ENCODE measurements at places on chromosomes 5 and 9. TPM values are rescaled to one million over a fixed set of nuclear protein-coding genes. Genes with fewer than 3 reads are reported as not detected.

DNA sequence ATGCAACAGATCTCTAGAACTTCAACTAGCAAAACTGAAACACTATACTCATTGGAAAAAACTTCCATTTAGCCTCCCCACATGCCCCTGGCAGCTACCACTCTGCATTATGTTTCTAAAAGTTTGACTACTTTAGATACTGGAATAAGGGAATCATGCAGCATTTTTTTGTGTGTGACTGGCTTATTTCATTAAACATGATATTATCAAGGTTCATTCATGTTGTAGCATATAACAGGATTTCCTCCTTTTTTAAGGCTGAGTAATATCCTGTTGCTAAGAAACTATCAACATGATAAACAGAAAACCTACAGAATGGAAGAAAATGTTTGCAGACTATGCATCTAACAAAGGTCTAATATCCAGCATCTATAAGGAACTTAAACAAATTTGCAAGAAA lies 597.9 kb downstream of the DMRTA1 start:
- no peak for DNase-seq
- no peaks in the 10 kb centered on the region for H3K27me3 ChIP-seq
- no peak overlapping the region for H3K27ac ChIP-seq

DNA sequence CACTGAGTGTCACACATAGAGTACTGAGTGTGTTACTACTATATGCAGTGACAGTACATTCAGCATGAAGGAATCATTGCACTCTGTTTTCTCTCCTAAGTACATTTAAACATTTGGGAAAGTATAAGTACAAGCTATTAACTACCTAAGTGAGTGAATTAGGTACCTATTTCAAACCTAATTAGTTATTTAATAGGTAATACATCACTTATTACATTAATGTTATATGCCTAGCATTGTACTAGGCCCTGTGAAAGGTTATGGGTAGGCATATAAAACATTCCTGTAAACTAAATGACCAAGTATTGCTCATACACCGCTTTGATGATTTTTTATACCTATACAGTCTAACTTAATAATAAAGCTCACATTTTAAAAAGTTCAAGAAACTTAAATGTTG lies 25.7 kb upstream of the PPP3R2 start:
- H3K27ac ChIP-seq = no peak overlapping the region
- no peak for DNase-seq
- no peaks in the 10 kb centered on the region for H3K27me3 ChIP-seq

DNA sequence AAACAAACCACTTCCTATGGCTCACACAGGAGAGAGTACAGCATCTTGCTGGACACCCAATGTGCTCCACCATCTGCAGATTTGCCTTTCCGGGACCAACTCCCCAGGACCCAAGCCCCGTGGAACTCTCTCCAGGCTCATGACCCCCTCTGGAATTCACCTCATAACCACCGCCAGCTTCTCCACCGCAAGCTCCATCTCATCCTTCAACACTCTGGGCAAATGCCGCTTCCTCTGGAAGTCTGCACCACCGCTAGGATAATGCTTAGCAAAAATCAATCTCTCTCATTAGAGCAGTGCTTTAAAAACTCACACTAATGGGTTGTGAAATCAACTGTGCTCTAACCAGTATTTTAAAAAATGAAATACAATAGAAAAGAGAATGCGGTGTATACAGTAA lies 150.0 kb downstream of the COL23A1 start:
- H3K4me3 ChIP-seq = no peak overlapping the region
- H3K4me1 ChIP-seq = peaks cover 7% of the 10 kb centered on the region
- no peak for DNase-seq

DNA sequence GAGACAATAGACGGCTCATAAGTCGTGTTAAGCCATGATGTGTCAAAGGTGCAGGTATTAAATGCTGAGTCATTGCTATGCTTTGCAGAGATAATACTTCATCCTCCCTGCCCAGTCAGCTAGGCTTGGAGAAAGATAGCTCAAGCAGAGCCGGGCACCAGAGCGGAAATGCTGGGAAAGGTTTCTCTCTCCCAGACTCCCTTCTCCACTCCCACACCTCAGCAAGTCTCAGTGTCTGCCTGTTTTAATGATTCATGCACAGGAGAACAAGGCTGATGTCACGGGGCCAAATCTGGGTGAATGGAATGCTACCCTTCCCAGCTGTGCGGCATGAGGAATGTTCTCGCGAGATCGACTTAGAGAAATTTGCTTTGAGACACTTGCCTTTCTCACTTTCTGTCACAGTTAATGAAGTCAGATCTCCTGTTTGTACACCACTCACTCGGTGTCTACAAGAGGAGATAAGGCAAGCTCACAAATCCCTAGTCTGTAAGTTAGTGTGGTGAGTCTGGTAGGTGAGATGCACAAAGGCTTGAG lies 204.4 kb downstream of the EFNA5 start:
- H3K27me3 ChIP-seq = no peaks in the 10 kb centered on the region
- peaks cover 19% of the 10 kb centered on the region for H3K4me1 ChIP-seq
- no peak for DNase-seq
- no peaks in the 10 kb centered on the region for H3K36me3 ChIP-seq

DNA sequence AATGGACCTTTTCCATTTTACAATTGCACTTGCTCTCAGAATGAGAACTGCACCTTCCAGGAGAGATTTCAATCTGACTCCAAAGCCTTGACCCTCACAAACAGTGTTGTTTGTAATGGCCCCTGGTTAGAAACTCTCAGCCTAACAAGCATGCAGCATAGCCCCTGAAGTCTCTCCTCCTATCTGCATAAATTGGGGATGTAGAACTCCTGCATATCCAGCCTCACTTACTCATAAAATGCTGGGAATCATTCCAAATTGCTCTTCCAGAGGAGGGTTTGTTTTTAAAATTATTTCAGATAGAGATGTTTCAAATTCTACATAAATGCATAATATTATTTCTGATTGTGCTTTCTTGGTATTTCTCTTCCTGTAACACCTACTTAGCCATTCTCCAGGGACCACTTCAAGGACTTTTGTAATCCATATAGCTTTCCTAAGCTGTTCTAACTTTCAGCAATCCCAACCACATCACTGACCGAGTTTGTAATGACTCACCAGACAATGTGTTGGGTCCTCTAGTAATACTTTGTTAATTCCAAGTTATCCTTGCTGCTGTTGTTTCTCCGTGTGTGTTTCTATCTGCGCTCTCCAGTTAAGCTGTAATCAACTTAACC lies 143.8 kb upstream of the CCDC152 start:
- H3K4me3 ChIP-seq = no peak overlapping the region
- no peak for DNase-seq
- peaks cover 15% of the 10 kb centered on the region for H3K27me3 ChIP-seq

- H3K27ac ChIP-seq = no peak overlapping the region
- H3K36me3 ChIP-seq = peaks cover 9% of the 10 kb centered on the region
- no peak overlapping the region for H3K4me3 ChIP-seq
- H3K27me3 ChIP-seq = no peaks in the 10 kb centered on the region
- no peak for DNase-seq
- H3K4me1 ChIP-seq = peaks cover 24% of the 10 kb centered on the region
Measured at GRCh38 chr9:98789483-98790133, 6.7 kb downstream of the ANKS6 start.

GRCh38 chr5:102450313-102450990 lies 48.3 kb downstream of the SLCO6A1 start:
- no peaks in the 10 kb centered on the region for H3K4me1 ChIP-seq
- H3K36me3 ChIP-seq = no peaks in the 10 kb centered on the region
- no peak overlapping the region for H3K27ac ChIP-seq
- H3K27me3 ChIP-seq = no peaks in the 10 kb centered on the region

GRCh38 chr9:115058684-115059315 lies 59.2 kb downstream of the TNC start:
- no peak overlapping the region for H3K27ac ChIP-seq
- H3K36me3 ChIP-seq = no peaks in the 10 kb centered on the region
- H3K4me3 ChIP-seq = no peak overlapping the region

GRCh38 chr9:135757356-135757755 lies 55.4 kb downstream of the KCNT1 start:
- H3K27me3 ChIP-seq = peaks cover 3% of the 10 kb centered on the region
- no peaks in the 10 kb centered on the region for H3K36me3 ChIP-seq
- no peak overlapping the region for H3K4me3 ChIP-seq
- DNase-seq = no peak
- H3K4me1 ChIP-seq = no peaks in the 10 kb centered on the region

DNA sequence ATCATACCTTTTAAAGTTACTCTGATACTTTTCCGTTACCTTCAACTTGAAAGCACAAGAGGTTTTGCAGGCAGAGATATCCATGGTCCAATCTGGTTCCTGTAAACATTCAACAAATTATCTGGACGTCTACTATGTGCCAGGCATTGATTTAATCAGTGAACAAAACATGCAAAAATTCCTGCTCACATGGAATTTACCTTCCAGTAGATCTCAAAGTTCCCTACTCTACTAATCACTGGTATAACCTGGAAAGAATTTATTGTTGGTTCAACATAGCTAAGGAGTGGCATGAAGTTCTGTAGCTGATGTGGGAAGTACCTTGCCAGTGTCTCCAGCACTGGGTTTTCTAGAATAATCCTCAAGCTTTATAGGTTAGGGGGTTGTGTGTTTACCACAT lies 9.8 kb downstream of the OCLN start:
- no peak overlapping the region for H3K4me3 ChIP-seq
- DNase-seq = no peak
- H3K4me1 ChIP-seq = no peaks in the 10 kb centered on the region
- H3K27ac ChIP-seq = no peak overlapping the region

GRCh38 chr9:13020146-13021040 lies 245.6 kb downstream of the LURAP1L start:
- H3K27me3 ChIP-seq = no peaks in the 10 kb centered on the region
- no peaks in the 10 kb centered on the region for H3K36me3 ChIP-seq
- H3K4me1 ChIP-seq = no peaks in the 10 kb centered on the region
- DNase-seq = no peak
- no peak overlapping the region for H3K4me3 ChIP-seq

DNA sequence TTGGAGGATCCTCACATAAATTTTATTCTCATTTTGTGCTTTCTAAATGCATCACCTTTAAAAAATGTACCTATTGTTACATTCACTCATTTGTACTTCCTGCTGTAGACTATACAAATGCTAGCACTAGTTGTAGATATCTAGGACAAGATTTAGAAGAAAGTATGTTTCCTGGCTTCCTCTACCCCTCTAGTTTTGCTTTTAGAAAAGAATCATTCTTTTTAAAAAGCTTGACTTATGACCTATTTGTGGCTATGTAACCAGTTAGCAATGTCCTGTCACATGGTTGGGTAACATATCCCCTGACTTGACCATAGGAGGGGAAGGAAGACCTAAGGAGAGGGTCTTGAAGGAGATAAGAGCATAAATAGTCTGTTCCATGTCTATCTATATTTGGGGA lies 13.3 kb downstream of the CAMK4 start:
- H3K4me3 ChIP-seq = peak overlapping the region; percentile 78
- peaks cover 94% of the 10 kb centered on the region for H3K4me1 ChIP-seq
- peak overlapping the region; percentile 95 for H3K27ac ChIP-seq
- no peaks in the 10 kb centered on the region for H3K36me3 ChIP-seq

PCDHGA4 gene
- 0.34 TPM for total RNA-seq

C9orf153 gene
- total RNA-seq = 1.1 TPM

SYK gene
- 7.5 TPM for total RNA-seq

GRCh38 chr5:873328-873727 lies 19.3 kb downstream of the BRD9 start:
- peaks cover 95% of the 10 kb centered on the region for H3K36me3 ChIP-seq
- H3K4me3 ChIP-seq = peak overlapping the region; percentile 38
- no peaks in the 10 kb centered on the region for H3K4me1 ChIP-seq
- no peaks in the 10 kb centered on the region for H3K27me3 ChIP-seq
- no peak for DNase-seq

GRCh38 chr5:112979723-112980122 lies 3.1 kb downstream of the DCP2 start:
- peaks cover 5% of the 10 kb centered on the region for H3K36me3 ChIP-seq
- peaks cover 80% of the 10 kb centered on the region for H3K4me1 ChIP-seq
- peak overlapping the region; percentile 97 for H3K4me3 ChIP-seq
- peak overlapping the region; percentile 85 for H3K27ac ChIP-seq
- DNase-seq = no peak
- H3K27me3 ChIP-seq = no peaks in the 10 kb centered on the region

Data from naive thymus-derived CD8-positive, alpha-beta T cell (primary cell).